ENCODE measurements at places on chromosomes 5 and 9.

GRCh38 chr5:74919487-74919886 lies 53.3 kb upstream of the FAM169A start:
- no peak overlapping the region for H3K27ac ChIP-seq
- H3K4me1 ChIP-seq: peaks cover 10% of the 10 kb centered on the region
- no peaks in the 10 kb centered on the region for H3K36me3 ChIP-seq
- H3K27me3 ChIP-seq: no peaks in the 10 kb centered on the region
- no peak for DNase-seq

DNA sequence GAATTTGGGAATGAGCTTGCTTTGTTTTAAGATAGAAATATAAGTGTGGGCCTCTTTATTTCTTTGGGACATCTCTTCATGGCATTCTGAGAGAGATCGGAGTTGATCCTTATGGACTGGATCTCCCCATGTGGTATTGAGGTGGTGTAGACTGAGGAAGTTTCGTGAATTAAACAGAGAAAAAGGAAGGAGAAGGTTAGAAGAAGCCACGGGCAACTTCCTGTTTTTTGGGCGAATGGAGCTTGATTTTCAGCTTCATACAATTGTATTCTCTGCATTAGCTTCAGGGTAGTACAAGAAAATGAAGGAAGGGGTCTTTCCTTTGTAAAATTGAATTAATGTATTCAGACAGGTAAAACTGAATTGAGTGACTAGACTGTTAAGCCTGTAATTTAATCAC lies 70.5 kb upstream of the HMHB1 start:
- no peak overlapping the region for H3K4me3 ChIP-seq
- no peaks in the 10 kb centered on the region for H3K27me3 ChIP-seq
- no peak for DNase-seq
- no peak overlapping the region for H3K27ac ChIP-seq
- no peaks in the 10 kb centered on the region for H3K36me3 ChIP-seq
- H3K4me1 ChIP-seq: no peaks in the 10 kb centered on the region

DNA sequence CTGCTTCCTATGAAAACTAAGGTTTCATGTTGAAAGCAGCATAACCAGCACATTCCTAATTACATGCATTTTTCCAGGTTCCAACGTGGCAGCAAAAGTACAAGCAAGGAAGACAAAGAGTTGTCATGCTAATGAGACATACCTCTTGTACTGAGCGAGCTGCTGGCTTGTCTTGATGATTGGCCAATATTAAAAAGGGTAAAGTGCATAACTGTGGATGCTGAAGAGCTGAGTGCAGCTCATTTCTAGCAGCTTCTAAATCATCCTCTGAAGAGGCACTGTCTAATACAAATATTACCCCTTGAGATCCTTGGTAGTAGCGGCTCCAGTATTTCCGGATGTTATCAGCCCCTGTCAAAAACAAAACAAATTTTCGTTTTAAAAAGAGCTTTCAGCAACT lies 197.3 kb downstream of the ARL15 start:
- H3K36me3 ChIP-seq: no peaks in the 10 kb centered on the region
- H3K4me1 ChIP-seq: no peaks in the 10 kb centered on the region
- no peak overlapping the region for H3K27ac ChIP-seq
- no peak overlapping the region for H3K4me3 ChIP-seq
- no peaks in the 10 kb centered on the region for H3K27me3 ChIP-seq
- no peak for DNase-seq

GRCh38 chr5:150904479-150905311 lies at the start of gene ZNF300:
Gene ZNF300 (minus strand): TSS chr5:150904980. CDS start chr5:150903155, 1,825 bp downstream.
- peak within 1 kb of the TSS; percentile 85 for H3K27ac ChIP-seq
- H3K4me3 ChIP-seq: peak within 1 kb of the TSS; percentile 31
- H3K36me3 ChIP-seq: no peaks in the 10 kb centered on the region

- H3K4me3 ChIP-seq: no peak overlapping the region
- H3K36me3 ChIP-seq: no peaks in the 10 kb centered on the region
- DNase-seq: no peak
- no peak overlapping the region for H3K27ac ChIP-seq
Observed at GRCh38 chr5:2039180-2039531, 156.4 kb upstream of the IRX4 start.

DNA sequence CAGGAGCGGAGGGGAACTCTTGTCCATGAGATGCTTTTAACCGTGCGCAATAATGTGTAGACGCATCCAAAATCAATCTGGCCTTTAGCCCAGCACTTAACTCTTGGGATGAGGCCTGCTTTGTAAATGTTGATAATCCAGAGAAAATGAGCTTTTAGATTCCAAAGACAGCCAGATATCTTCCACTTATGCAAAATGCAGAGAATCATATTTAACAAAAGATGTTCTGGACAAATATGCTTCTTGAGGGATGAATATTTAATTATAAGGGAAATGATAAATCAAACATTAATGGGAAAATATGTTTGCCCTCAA lies 5.6 kb downstream of the S1PR3 start:
- H3K27me3 ChIP-seq: no peaks in the 10 kb centered on the region
- DNase-seq: no peak
- H3K36me3 ChIP-seq: no peaks in the 10 kb centered on the region
- H3K4me3 ChIP-seq: no peak overlapping the region
- no peaks in the 10 kb centered on the region for H3K4me1 ChIP-seq
- H3K27ac ChIP-seq: no peak overlapping the region

- H3K36me3 ChIP-seq: no peaks in the 10 kb centered on the region
- H3K27ac ChIP-seq: peak overlapping the region; percentile 93
- peaks cover 57% of the 10 kb centered on the region for H3K4me1 ChIP-seq
Observed at GRCh38 chr5:124746916-124747790, 714 bp upstream of the ZNF608 start.

GRCh38 chr5:126443374-126443851 lies 20.2 kb downstream of the GRAMD2B start:
- no peak for DNase-seq
- H3K36me3 ChIP-seq: no peaks in the 10 kb centered on the region

DNA sequence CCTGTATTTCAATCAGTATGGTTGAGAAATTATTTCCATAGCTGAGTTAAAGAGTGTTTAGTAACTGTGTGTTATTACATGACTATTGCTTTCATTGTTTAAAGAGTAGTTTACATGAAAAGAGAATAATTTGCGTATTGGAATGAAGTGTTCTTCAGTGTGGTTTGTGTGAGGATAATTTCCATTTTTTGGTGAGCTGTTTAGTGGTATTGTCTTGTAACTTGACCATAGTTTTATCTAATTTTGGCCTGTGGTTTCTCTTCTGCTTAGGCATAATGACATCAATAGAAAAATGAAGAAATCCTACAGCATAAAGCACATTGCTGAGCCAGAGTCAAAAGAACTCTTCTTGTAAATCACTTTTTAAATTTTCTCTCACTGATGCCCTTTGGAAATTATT lies 151.2 kb downstream of the SNCAIP start:
- H3K27ac ChIP-seq: no peak overlapping the region
- H3K36me3 ChIP-seq: no peaks in the 10 kb centered on the region
- H3K27me3 ChIP-seq: no peaks in the 10 kb centered on the region
- H3K4me1 ChIP-seq: no peaks in the 10 kb centered on the region
- no peak for DNase-seq

DNA sequence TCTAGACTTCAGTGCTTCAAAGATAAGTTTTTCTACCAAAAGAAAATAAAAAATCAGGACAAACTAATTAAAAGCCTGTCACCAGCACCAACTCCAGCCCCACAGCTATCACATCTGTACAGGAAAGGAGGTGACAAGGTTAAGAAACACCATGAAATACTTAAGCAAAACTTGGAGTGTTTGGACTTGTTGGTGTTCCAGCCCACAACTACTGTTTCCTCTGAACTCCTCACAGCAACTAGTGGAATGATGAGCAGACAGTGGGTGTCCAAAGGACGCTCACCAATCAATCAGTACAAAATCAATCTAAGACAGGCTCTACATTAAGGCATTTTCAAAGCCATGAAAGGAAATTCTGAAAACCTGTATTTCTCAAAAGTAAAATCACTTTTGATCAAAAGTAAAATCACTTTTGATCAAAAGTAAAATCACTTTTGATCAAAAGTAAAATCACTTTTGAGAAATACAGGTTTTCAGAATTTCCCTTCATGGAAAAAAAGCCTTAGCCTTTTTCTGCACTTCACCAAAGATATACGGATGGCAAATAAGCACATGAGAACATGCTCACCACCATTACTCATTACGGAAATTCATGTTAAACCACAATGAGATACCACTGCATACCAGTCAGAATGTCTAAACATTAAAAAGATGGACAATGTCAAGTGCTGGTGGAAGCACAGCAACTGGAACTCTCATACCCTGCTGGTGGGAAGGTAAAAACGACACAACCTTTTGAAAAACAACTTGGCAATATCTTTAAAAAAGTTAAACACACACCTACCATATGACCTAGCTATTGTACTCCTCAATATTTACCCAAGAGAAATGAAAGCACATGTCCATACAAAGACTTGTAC lies 79.7 kb downstream of the MED27 start:
- DNase-seq: no peak
- no peak overlapping the region for H3K27ac ChIP-seq
- H3K36me3 ChIP-seq: no peaks in the 10 kb centered on the region
- H3K27me3 ChIP-seq: no peaks in the 10 kb centered on the region
- no peak overlapping the region for H3K4me3 ChIP-seq

DNA sequence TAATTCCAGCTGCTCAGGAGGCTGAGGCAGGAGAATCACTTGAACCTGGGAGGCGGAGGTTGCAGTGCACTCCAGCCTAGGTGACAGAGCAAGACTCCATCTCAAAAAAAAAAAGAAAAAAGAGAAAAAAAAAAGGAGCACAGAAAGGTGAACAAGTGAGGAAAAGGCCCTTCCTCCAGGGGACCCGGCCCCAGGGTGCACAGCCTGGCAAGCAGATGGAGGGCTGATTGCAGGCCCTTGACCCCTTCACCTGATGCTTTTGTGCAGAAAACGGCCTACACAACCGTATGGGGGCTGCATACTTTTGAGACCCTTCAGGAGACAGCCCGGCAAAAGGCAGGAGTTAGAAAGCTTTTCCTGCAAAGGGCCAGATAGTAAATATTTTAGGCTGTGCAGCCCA lies 33.9 kb downstream of the HRH2 start:
- H3K4me1 ChIP-seq: 0 out of 2 replicates have a peak, but pooled peaks cover 4% of the 10 kb centered on the region
- no peak overlapping the region for H3K27ac ChIP-seq
- H3K27me3 ChIP-seq: no peaks in the 10 kb centered on the region
- no peak overlapping the region for H3K4me3 ChIP-seq
- DNase-seq: no peak

- no peak overlapping the region for H3K27ac ChIP-seq
- H3K27me3 ChIP-seq: no peaks in the 10 kb centered on the region
- no peak overlapping the region for H3K4me3 ChIP-seq
- H3K36me3 ChIP-seq: no peaks in the 10 kb centered on the region
- no peaks in the 10 kb centered on the region for H3K4me1 ChIP-seq
- DNase-seq: no peak
Observed at GRCh38 chr5:126562823-126563222, 32.2 kb downstream of the ALDH7A1 start.

- no peak overlapping the region for H3K27ac ChIP-seq
- no peaks in the 10 kb centered on the region for H3K36me3 ChIP-seq
- H3K4me3 ChIP-seq: no peak overlapping the region
- peaks cover 31% of the 10 kb centered on the region for H3K4me1 ChIP-seq
Observed at GRCh38 chr5:150214289-150214688, 24.4 kb downstream of the SLC6A7 start.

GRCh38 chr9:34988218-34989002 lies 1.1 kb upstream of the DNAJB5 start:
- peak overlapping the region; percentile 36 for H3K4me3 ChIP-seq
- no peaks in the 10 kb centered on the region for H3K27me3 ChIP-seq
- peak overlapping the region; percentile 91 for H3K27ac ChIP-seq
- DNase-seq: no peak

- peaks cover 43% of the 10 kb centered on the region for H3K4me1 ChIP-seq
- no peaks in the 10 kb centered on the region for H3K27me3 ChIP-seq
- no peak overlapping the region for H3K27ac ChIP-seq
- DNase-seq: no peak
- no peaks in the 10 kb centered on the region for H3K36me3 ChIP-seq
Observed at GRCh38 chr5:17399931-17400330, 98.1 kb upstream of the TAF11L2 start.

- H3K4me1 ChIP-seq: no peaks in the 10 kb centered on the region
- no peaks in the 10 kb centered on the region for H3K27me3 ChIP-seq
- H3K27ac ChIP-seq: no peak overlapping the region
- no peak overlapping the region for H3K4me3 ChIP-seq
Observed at GRCh38 chr5:88540471-88541115, 271.9 kb upstream of the TMEM161B start.

DNA sequence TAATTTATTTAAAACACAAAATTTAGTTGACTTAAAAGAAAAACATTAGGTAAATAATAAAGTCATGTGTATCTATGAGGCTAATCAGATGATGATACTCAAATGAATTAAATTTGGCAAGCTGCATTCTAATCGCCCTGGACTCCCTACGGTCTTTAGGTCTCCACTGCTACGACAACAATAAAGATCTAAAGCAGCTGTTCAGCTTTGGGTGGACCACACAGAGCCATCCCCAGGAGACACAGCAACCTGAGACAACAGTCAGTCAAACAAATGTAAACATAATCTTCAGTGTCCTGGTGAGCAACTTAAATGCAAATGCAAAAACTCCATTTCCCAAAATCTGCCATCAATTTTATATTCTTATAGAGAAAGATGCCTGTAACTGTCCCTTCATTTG lies 65.5 kb downstream of the MCTP1 start:
- H3K27ac ChIP-seq: no peak overlapping the region
- no peaks in the 10 kb centered on the region for H3K36me3 ChIP-seq
- H3K4me3 ChIP-seq: no peak overlapping the region
- no peak for DNase-seq
- no peaks in the 10 kb centered on the region for H3K27me3 ChIP-seq

DNA sequence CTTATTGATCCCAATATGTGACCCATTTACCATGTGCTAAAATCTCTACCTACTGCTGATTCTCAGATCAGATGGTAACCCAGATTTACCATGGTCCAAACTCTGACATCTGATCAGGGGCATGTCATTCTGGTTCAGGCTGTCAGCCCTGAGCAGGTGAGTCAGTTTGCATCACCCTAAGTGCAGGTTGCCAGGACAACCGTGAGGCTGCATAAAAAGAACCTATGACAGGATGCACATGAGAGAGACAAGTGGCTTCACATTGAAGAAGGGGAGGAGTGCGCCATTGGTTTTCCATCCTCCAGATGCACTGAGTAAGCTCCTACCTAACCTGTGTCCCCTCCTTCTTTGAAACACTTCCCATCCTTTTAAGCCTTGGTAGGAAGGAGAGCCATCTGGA lies 801 bp upstream of the PRSS3 start:
- DNase-seq: peak; percentile 18
- H3K36me3 ChIP-seq: peaks cover 1% of the 10 kb centered on the region
- no peaks in the 10 kb centered on the region for H3K27me3 ChIP-seq
- H3K4me1 ChIP-seq: no peaks in the 10 kb centered on the region

- no peaks in the 10 kb centered on the region for H3K36me3 ChIP-seq
- DNase-seq: no peak
- H3K4me3 ChIP-seq: no peak overlapping the region
- H3K27me3 ChIP-seq: no peaks in the 10 kb centered on the region
- no peaks in the 10 kb centered on the region for H3K4me1 ChIP-seq
- H3K27ac ChIP-seq: no peak overlapping the region
Observed at GRCh38 chr9:134935701-134936345, 18.1 kb upstream of the FCN1 start.

DNA sequence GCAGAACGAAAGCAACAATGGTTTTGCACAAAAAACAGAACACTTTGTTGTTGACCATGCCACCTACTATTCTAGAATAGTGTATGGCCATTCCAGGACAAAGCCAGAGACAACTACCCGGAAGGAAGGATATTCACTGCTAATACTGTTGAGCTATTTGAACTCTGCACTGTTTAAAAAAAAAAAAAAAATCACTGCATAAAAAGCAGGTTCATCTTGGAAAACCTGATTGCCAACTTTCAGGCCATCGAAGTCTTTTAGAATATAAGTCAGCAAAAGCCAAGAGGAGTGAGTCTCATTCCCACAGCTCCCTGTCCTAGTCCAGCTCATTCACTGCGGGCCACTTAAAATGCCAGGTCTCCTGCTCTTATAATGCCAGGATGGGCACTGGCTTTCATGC lies 4.0 kb downstream of the ENC1 start:
- peak; percentile 66 for DNase-seq
- peaks cover 52% of the 10 kb centered on the region for H3K4me1 ChIP-seq
- H3K27me3 ChIP-seq: no peaks in the 10 kb centered on the region
- H3K4me3 ChIP-seq: peak overlapping the region; percentile 99
